ENCODE measurements at places on chromosomes 1 and 21.
A peak's percentile ranks its signal among the peaks of the same experiment; 100 is the strongest.

DNA sequence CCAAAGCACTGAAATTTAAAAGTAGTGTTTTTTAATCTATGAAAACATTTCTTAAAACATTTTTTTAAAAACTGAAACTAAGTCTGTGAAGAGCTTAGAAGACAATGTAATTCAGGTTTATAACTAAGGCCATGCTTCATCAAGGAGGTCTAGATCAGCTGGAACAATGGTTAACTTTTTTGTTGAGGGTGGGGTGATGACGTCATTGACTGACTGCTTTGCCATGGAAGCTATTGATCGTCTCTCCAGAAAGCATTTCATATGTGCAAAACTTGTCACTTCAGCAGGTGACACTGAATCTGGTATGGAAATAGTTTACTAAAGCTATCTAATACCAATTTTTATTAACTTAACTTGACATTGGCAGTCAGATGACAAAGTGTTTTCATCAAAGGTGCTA, 21.0 kb downstream of the RAVER2 start:
- no peak for DNase-seq

DNA sequence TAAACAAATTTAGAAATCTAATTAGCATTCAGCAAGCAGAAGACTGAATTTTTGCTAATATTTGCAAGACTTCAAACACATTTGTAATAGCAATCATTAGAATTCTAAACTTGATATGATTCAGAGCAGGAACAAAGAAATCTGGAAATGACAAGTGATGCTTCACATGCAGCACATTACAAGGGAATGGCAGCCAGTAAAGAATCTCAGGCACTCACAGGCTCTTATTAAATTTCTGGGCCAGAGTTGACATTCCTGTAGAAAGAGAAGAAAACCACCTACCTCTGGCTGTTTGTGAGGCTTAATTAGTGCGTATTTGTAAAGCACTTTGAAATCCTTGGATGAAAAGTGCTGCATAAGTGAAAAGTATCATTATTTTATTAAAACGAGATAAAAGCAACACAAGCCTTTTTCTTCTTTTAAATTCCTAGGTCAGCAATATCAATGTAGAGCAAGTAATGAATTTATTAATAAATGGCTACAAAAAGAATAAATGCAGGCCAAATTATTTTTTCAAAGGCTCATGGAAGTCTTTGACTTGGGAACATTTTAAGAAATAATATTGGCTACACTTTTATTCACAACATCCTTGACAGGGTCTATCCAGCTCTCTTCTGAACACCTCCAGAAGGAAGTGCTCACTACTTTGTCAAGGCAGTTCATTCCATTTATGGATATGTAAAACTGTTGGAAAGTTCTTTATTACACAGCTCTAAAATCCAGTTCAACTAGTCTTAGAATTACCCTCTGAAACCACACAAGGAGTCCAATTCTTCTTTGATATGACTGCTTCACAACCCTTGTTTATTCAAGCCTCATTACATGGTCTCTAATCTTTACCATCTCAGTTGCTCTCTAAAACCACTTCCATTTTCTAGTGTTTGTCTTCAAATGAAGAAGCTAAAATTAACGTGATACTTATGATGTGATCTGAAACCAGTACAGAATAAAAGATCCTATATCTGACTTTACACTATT, 32.1 kb upstream of the SCYL3 start:
- DNase-seq: no peak

GRCh38 chr1:10212476-10212875, 2.1 kb downstream of the KIF1B start:
- no peak for DNase-seq

- no peak for DNase-seq
Observed at GRCh38 chr1:103265551-103265950, 157.2 kb upstream of the COL11A1 start.

DNA sequence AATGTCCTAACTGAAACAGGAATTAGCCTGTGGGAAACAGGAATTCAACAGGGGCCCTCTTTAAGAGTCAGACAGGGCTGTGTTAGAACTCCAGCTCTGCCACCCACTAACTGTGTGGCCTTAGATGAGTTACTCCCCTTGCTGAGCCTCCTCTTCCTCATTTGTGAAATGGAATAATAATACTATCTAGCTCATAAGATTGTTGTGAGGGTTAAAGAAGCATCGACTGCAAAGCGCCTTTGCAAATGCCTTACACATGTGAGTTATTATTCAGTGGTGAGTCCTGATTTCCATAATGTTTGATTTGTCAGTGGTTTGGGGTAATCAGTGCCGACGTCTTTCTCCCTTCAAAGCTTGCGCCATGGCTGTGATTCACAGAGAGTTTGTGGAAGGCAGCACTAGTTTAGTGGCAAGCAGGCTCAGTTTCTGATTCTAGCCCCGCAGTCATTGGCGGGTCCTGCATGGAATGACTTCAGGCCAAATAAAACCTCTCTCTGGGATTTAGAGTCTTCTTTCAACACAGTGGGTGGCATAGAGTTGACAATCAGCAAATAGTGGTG, 388.5 kb downstream of the PLPP3 start:
- no peak for DNase-seq

DNA sequence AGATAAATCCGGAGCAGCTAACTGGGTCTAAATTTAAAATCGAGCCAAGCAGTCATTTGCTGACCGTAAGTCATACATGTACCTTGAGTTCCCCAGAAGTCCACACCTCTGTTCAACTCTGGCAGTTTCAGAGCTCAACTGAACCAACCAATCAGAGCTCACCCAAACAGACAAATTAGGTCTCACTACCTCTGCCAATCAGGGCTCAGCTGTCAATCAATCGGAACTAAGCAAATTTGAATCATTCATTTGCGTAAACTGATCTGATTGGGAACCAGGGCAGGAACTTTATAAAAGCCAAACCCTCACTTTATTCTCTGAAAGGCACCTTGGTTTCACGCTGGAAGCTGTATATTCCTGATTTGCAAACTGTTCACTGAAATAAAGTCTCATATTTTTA, 11.2 kb upstream of the ACBD6 start:
- no peak for DNase-seq

GRCh38 chr1:33524586-33524985, 52.1 kb downstream of the ZSCAN20 start:
- DNase-seq: no peak

GRCh38 chr21:42554251-42554961, 40.8 kb downstream of the SLC37A1 start:
- DNase-seq: no peak

DNA sequence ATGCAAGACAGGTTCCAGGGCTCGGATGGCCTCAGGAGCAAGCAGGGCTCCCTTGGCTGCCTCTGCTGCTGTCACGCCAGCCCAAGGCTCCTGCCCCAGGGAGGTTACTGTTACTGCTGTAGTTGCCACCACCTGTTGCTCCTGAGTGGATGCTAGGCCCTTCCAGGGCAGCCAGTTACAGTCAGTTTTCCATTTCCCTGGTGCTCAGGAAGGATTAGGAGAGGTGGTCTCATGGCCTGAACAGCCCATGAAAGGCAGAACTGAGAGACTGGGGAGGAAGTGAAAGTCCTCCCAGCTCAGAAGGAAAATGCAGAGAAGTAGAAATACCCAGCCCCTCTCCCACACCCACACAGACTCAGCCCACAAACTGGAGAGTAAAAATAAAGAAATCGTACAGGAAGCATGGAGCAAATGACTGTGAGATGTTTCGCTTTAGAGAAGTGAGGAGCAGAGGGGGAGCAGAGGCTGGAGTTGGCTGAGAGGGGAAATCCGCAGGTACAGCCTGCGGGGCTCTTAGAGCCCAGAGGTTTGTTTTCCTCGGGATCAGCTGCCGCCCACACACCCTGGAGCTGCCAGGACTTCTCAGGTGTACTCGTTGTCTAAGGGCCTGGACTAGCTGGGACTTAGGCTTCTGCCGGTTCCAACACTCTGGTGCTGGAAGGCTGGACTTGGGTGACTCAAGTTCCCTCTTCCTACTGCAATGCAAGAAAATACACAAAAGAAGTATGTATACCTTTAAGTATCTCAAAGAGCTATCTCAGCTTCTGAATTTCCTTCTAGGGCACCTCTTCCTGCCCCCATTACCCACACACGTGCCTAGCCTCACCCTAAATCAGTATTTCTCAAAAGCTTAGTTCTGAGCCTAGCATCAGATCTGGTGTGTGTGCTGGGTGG, 2.3 kb downstream of the IL6R start:
- peak; percentile 76 for DNase-seq

- no peak for DNase-seq
Observed at GRCh38 chr1:3945916-3946840, 46.1 kb upstream of the C1orf174 start.

DNA sequence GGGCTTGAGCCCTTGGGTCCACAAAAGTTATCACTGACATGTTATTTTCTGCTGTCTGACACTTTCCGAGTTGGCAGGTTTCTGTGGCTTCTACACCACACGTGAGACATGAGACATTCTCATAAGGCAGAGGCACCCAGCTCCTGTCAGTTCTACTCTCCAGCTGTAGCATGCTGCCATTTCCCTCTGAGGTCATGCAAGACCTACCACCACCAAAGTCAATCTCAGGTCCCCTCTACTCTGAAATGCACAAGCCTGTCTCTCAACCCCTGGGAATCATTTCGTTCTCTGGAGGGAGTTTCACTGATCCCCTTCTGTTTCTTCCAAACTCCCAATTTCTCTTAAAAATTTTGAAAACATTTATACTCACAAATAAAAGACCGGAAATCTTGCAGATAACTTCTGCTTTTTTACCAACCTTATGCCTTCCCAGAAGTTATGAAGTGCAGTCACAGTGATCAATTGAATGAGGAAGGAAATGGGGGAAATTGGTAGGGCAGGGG, 39.5 kb upstream of the CR2 start:
- DNase-seq: peak; percentile 69

- no peak for DNase-seq
Observed at GRCh38 chr1:156756355-156756754, 4.9 kb upstream of the HDGF start.

GRCh38 chr1:156705321-156705917, at the start of gene CRABP2:
Gene CRABP2, minus strand, starts transcription at chr1:156705583. Its CDS starts 137 bp downstream, at chr1:156705446.
- no peak for DNase-seq

GRCh38 chr1:205749234-205750137, 496 bp downstream of the NUCKS1 start:
- DNase-seq: peak; percentile 96

DNA sequence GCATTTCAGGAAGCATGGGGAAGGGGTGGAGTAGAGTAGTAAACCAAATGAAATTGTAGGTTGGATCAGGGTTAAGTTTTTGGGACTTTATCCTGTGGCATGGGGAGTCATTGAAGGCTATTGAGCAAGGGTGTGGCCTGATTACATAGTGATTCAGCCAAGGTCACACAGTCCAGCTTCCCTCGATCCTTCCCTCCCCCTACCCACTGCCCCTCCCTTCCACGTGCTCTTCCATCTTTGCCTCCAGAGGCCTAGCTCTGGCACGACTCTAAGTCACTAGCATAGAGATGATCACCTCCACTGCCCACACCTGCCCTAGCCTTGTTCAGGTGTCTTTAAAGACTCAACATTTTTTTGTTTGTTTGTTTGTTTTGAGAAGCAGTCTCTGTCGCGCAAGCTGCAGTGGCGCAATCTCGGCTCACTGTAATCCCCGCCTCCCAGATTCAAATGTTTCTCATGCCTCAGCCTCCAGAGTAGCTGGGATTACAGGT, 37.2 kb upstream of the SLC9A1 start:
- no peak for DNase-seq

GRCh38 chr1:44500181-44501046, 95.4 kb downstream of the RNF220 start:
- DNase-seq: no peak

DNA sequence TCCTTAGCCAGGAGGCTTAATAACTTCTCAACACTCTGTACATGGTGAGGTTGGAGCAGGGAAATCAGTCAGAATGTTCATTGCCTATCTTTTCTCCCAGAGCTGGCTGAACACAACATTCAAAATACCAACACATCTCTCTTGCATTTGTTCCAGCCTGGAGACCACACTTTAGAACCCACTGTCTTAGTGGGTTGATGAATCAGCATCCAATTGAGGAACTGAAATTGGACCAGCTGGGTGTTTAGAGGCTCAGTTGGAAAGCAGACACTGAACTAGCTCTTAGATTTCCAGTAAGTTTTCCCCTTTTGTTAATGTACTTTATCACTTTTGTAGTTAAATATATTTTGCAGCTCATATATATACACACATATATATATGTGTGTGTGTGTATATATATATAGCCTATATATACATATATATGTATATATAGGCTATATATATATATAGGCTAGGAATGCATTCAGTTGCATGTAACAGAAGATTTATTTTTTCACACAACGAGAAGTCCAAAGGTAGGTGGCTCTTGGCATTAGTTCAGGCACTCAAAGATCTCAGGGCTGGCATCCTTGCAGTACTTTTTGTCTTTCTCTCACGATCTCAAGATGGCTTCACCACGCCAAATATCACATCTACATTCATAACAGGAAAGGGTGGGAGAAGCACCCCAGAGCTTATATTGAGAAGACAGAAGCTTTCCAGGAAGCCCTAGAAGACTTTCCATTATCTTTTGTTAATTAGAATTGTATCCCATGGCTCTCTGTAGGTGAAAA, 35.0 kb upstream of the HUNK start:
- DNase-seq: peak; percentile 64

DNA sequence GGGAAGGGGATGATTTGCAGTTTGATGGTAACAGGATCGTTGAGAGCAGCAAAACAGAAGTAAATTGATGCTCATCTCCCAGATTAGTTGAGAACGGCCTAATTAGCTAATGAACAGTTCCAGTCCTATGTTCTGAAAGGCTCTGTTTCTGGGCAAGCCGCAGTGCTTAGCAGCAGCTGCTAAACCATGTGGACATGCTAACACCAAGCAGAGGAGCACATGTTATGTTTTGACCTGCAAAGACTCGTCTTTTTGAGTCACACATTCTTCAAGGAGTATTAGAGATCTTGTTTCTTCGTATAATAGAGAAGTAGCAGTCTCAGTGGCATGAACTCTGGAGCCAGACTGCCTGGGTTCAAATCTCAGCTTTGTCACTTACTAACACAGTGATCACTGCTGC, 58.1 kb downstream of the CACNA1E start:
- no peak for DNase-seq

- DNase-seq: no peak
Observed at GRCh38 chr1:222310836-222311235, 237.1 kb downstream of the HHIPL2 start.

DNA sequence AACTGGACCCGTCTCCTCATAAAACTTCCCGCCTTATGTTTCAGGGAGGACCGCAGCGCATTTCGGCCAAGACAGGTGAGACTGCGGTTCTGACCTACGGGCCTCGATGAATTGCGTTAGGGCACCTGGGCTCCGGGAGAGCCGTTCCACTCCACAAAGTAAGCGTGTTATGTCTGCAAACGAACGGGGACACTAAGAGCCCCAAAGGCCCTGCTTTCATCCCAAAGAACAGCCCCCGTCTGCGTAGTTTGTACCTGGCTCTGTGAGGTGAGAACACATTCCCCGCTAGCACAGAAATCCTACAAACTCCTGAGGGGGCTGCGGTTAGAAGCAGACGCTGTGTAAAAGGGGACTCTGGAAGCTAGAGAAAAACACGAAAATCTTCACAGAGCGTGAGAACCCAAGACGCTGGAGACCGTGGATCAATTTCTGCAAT, 41.6 kb upstream of the PPIAL4F start:
- DNase-seq: no peak

- no peak for DNase-seq
Observed at GRCh38 chr1:202122639-202123335, at the start of gene GPR37L1. Gene GPR37L1, plus strand, starts transcription at chr1:202122917. Its CDS starts 47 bp downstream, at chr1:202122964.
